Kidney glomerular epithelial cell (primary cell): ENCODE measurements at places on chromosomes 6 and 20.

GRCh38 chr6:124963831-124964763, 1.9 kb downstream of the RNF217 start:
- peak; percentile 50 for DNase-seq

DNA sequence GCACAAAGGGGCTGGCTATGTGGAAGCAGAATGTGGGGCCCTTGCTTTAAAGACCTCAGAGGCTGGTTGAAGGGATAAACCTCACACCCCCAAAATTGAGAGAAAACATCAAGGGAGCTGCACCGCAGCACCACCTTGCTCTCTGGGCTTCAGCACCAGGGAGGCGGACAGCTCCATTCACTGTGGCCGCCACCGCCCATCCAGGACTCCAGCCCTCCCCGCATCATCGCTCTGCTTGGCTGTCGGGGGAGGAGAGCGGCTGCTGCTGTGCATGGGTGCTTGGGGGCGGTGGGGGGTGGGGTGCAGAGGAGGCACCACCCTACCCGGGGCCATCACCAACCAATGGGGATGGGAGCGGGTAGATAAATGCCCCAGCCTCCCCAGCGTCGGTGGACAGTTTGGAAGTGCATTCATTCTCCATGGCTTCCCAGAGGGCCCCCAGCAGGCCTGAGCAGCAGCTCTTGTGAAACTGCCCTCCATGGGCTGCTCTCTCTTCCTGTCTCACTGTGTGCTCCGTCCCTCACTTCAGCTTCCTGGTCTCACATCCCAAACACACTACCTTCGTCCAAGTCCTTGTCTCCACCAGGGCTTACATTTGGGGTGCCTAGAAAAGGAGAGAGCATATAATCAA, 75.7 kb upstream of the BHLHE23 start:
- peak; percentile 3 for DNase-seq

GRCh38 chr6:69202768-69203167, 567.7 kb downstream of the ADGRB3 start:
- no peak for DNase-seq

- peak; percentile 25 for DNase-seq
These were observed 209.6 kb upstream of the DTNBP1 start for GRCh38 chr6:15872241-15873103.

DNA sequence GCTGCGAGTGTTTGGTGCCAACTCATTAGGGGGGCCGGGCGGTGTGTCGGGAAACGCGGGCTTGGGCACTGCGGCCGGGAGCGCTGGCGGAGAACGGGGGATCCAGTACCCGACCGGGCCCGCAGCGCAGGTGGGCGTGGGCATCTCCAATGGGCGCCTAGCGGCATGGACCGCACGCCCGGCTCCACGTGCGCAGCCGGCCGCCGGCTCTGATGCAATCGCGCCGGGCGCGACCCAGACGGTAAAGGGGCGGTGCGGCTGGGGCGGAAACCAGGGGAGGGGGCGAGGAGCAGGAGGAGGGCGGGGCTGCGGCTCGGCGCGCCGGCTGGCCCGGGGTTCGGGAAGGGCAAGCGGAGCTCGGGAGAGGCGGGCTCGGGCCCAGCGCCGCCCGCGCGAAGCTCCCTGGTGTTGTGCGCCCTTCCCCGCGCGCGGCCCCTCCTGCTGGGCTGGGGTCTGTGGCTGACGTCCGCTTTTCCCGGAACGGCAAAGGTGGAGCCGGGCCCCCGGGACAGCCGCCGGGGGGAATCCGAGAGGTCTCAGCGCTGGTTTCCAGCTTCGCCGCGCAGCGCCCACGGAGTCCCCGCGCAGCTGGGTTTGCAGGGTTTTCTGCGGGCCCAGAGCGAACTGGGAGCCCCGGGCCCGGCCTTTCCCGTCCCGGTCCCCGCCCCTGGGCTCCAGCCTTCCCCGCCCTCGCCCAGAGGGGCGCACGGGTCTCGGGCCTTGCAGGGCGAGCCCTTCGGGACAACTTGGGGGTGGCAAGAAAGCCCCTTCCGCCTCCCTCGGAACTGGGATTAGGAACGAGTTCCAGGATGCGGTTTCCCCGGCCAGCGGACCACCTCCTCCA, 867 bp downstream of the MTHFD1L start:
- DNase-seq, result peak; percentile 81

GRCh38 chr6:7041511-7042026, 66.2 kb upstream of the RREB1 start:
- no peak for DNase-seq

DNA sequence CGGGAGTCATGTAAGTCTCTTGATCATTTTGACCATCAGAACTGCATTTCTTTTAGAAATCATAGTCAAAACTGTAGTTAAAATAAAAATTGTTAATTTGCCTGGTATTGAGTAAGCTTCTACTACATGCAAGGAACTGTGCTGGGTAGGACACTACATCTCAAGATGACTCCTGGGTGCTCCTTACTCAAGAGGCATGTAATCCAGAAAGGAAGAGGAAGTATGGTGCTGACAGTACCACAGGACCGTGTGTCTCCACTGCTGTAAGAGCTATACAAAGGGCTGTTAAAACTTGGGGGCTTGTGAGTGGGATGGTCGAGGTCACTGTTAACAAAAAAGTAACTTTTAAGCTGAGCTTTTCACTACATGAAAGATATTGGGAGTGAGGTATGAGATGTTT, 508.3 kb upstream of the SOX4 start:
- no peak for DNase-seq
